ENCODE measurements at places on chromosomes 2 and 18.
A peak's percentile ranks its signal among the peaks of the same experiment; 100 is the strongest.

- no peak for DNase-seq
These were observed 19.4 kb upstream of the HNRNPA3 start for GRCh38 chr2:177193240-177193639.

GRCh38 chr2:207141386-207141785 is 24.4 kb downstream of the KLF7 start:
- DNase-seq: no peak

GRCh38 chr2:48715956-48716355 is 39.6 kb downstream of the LHCGR start:
- no peak for DNase-seq

DNA sequence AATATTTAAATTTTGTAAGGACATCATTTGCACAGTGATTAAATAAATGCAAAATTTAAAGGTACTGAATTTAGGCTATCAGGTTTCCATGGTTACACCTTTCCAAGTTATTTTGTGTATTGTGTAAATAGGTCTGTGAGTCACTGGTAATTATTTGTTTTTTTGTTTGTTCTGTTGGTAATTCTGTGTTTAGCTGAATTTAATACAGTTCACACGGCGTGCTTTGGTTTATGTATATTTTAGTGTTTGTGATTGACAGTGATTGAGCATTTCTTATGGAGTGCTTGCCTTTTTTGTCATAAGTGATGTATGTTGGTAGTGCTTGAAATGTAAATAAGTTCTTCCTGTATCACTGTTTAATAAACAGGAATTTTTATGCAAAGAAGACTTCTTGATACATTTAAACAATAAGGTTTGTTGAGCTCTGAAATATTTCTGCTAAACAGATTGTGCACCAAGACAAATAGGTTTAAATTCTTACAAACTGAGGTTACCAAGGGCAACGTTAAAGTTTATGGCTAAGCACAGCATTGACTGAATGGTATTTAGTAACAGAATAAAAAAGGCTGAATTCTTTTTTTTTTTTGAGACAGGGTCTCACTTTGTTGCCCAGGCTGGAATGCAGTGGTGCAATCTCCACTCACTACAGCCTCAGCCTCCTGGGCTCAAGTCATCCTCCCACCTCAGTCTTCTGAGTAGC is 38.3 kb upstream of the DLX1 start:
- no peak for DNase-seq

DNA sequence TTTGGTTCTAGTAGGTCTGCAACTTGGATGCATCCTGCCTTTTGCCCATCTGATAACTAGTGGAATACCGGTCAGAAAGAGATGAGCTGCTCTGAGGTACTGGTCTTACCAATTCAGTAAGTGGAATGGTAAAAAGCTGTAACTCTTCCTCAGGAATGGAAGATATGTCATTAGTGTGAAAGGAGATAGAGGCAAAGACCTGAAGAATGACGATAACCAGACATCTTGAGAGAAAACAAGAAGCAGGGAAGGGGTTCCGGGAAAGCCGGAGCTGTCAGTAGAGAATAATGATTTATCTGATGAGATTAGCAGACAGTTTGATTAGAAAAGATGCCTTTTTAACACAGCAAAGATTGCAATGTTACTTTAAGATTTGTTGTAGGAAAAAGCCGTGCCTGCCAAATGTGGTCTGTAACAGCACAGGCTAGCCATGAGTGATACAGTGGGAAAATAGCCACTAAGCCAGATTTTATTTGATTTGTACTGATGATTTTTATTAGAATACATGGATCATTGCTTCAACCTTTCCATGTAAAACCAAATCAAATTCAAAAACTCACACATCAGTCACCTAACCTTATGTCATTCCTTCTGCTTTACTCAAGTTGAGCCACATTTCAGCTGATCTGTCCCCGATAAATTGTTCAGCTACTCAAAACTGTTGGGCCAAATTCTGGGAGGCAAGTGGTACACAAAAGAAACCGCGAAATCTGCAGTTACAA is 110.0 kb downstream of the TCF4 start:
- DNase-seq: no peak

DNA sequence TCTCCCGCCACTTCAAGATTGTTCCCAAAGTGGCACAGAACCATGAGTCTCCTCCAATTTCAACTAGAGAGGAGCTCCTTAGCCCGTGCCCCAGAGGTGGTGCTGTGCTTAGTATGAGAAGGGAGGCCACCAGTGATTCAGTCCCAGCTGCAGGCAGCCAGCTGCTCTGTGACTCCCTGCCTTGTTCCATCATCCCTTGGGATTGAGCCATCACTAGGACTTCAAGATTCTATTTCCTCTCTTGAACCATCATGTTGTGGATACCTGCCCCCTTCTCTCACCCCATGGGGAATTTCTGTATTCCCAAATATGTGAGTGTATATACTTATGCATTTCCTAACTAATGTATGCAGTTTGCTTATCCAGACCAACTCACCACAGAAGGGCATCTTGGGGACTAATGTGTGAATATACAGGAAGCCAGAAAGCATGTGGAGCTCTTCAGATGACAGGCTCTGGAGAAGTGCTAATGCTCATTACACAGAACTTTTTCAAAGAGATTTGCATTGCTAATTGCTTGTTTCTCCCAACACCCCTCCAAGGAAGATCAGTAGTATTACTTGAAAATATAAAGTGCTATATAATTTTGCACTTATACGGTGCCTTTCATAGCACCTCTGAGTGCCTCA is 111.0 kb upstream of the MAP3K20 start:
- DNase-seq: no peak

GRCh38 chr2:170253721-170254230 is 75.8 kb downstream of the MYO3B start:
- DNase-seq: no peak

DNA sequence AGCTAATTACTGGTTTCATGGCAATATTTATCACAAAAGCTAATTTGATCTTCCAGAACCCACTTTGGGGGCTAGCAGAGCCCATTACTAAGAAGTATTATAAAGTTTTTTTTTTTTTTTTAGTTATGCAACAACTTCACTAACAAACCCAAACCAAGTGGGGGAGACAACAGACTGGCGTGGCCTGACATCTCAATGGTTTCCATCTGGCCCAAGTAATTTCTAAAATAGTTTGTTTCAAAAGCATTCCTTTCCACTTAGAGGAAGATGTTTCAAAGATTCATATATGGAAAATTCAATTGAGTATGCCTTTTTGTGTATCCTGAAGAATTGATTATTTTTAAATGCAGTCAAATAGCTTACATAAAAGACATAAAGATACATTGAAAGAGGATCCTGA is 367.1 kb downstream of the HRH4 start:
- DNase-seq: no peak

DNA sequence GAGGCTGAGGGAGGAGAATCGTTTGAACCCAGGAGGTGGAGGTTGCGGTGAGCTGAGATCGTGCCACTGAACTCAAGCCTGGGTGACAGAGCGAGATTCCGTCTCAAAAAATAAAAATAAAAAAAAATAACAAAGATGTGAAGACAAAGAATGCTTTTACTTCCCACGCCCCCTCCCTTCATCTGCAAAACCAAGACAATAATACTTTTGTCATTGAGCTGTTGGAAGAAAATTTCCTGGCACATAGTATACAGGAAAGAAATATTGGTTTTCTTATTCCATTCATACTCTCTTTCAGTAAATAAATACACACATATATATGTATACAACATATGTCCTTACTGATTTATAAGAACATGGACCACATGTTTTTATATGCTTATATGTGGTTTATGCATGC is 12.2 kb downstream of the GREB1 start:
- DNase-seq: no peak

GRCh38 chr2:189702071-189702470 is 27.6 kb downstream of the ANKAR start:
- no peak for DNase-seq

- DNase-seq: no peak
These were observed 232.6 kb downstream of the NDUFA10 start for GRCh38 chr2:239792405-239793084.

DNA sequence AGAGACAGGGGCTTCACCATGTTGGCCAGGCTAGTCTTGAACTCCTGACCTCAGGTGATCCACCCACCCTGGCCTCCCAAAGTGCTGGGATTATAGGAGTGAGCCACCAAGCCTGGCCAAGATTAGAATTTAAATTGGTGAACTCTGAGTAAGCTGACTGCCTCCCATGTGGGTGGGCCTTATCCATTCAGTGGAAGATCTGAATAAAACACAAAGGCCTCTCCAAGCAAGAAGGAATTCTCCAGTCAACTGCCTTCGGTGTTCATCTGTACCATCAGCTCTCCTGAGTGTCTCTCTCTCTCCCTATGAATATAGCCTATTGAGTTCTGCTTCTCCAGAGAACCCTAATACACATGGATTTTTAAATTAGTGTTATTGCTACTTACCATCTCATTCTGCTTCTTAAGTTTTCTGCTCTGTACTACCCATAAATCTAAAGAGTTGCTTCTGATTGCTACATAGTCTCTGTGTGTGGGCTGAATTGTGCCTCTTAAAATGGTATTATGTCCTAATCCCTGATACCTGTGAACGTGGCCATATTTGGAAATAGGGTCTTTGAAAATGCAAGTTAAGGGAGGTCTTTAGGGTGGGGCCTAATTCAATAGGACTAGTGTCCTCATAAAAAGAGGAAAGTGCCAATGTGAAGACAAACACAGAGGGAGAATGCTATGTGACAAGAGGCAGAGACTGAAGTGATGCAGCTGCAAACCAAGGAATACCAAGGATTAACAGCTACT is 36.3 kb downstream of the FBXO11 start:
- DNase-seq: no peak

GRCh38 chr2:12169721-12170120 is 423.3 kb downstream of the LPIN1 start:
- peak; percentile 45 for DNase-seq

DNA sequence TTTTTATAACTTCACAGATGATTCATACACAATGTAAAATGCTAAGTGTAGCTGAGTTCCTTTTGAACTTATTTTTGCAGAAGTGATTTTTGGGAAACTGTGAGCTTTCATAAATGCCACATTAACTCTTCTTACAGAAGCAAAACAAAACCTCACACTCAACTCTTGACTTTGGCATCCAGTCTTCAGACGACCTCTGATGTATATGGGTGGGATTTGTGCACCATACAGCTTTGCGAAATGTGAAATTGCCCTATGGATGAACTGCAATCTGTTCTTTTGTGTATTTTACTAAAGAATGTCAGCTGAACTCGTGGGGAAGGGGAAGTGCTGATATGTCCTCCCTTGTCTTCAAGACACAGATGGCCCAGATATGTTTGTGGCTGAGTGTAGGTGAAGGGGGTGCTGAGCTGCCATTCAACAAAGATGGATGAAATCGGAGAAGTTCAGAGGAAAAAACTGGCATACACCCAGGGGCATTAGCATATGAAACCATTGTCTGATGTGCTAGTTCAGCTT is 218.3 kb downstream of the PTGR3 start:
- no peak for DNase-seq

DNA sequence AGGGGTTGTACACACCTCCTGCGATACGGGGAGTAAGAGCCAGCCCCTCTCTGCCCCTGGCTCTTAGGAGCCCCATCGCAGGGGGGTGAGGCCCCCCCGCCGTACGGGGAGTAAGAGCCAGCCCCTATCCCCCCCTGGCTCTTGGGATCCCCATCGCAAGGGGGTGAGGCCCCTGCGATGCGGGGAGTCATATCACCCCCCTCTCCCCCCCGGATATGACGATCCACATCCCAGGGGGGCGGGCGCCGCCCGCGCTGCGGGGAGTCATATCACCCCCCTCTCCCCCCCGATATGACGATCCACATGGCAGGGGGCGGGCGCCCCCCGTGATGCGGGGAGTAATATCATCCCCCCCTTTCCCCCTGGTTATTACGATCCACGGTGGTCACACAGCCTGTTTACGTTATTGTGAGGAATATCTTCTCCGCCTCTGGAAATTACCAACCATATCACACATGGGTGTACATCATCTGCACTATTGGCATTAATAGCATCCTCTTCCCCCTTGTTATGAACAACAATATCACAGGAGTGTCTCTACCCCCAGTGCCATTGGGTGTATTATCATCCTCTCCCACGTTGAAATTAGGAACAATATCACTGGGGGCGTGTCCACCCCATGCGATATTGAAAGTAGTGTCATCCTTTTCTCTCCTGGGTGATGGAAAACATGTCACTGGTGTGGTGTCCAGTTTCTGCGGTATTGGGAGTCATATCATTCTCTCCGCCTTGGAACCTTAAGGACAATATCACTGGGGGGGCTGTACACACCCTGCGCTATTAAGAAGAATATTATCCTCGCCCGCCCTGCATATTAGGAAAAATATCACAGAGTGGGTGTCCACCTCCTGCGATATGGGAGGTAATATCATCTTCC is 24.7 kb upstream of the NAGK start:
- no peak for DNase-seq

- no peak for DNase-seq
These were observed 27.8 kb downstream of the SPIRE1 start for GRCh38 chr18:12630136-12630535.

DNA sequence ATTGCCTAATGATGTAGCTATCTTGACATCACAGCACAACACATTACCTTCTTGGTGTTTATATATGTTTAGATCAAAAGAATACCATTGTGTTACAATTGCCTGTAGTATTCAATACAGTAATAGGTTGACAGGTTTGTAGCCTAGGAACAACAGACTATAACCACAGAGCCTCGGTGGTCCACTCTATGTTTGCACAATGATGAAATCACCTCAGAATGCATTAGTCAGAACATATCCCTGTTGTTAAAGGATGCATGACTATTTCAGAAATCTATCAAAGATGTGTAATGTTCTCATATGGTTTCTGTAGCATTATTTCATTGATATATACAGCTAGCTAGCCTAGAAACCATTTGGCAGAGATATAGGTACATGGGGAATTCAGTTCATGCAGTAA is 8.9 kb downstream of the METTL5 start:
- peak; percentile 84 for DNase-seq

GRCh38 chr2:48507111-48507510 is 22.8 kb upstream of the STON1 start:
- DNase-seq: no peak

GRCh38 chr2:11582862-11583752 is 49.3 kb downstream of the GREB1 start:
- DNase-seq: peak; percentile 41

DNA sequence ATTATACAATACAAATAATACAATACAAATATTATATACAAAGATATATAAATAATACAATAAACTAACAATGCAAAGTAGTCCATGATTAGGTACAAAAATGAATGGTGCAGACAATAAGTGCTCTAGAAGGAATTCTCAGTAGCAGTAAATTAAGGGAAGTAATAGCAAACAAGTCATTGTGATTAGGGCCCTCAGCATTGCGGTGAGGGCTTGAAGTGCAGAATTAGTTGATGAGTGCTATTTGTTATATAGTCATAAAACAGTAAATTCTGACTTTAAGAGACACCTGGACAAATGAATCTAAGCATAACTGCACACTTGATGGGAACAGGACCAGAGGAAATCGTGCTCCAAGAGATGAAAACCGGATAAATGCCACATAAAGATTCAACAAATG is 74.9 kb downstream of the ANKRD44 start:
- no peak for DNase-seq

DNA sequence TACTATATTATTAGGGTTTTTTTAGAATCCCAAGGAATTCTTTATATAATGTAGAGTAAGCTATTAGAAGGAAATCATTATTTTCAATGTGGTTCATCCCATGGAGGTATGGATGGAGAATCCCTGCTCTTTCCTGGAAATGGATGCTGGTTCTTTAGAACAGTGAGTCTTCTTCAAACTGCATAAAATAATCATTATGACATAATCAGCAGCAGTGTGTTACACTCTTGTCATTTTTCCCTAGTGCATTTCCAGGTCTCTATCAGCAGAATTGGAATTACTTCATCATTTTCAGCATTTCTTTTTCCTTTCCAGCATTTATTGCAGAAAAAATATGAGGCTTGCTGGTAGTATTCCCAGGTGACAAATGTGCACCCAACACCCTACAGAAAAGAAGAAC is 168.1 kb downstream of the ETAA1 start:
- no peak for DNase-seq

All from kidney glomerular epithelial cell (primary cell).